Muscle of leg (tissue), 16 donors: ENCODE measurements at places on chromosomes 2 and 18.
A peak's percentile ranks its signal among the peaks of the same experiment; 100 is the strongest.

GRCh38 chr18:23779696-23780303, 90.5 kb downstream of the LAMA3 start:
- no peak for DNase-seq
- H3K4me3 ChIP-seq: no peak overlapping the region
- H3K27ac ChIP-seq: no peak overlapping the region
- H3K27me3 ChIP-seq: no peaks in the 10 kb centered on the region

DNA sequence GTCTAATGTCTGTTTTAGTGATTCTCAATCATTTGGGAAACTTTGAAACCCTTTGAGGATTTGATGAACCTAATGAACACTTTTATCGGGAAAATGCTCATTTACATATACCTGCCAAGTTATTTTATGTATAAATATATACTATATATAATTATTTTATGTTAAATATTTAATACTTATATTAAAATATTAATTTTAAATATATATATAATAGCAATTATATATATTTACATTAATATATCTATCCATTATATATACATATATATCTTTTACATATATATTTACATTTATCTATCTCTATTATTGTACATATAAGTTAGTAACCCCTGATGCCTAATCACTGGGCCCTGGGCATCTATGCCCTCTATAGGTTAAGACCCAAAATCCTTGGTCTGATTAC, 763.3 kb upstream of the FSHR start:
- no peaks in the 10 kb centered on the region for H3K36me3 ChIP-seq
- no peaks in the 10 kb centered on the region for H3K27me3 ChIP-seq
- no peak for DNase-seq
- H3K4me1 ChIP-seq: no peaks in the 10 kb centered on the region
- H3K4me3 ChIP-seq: no peak overlapping the region

DNA sequence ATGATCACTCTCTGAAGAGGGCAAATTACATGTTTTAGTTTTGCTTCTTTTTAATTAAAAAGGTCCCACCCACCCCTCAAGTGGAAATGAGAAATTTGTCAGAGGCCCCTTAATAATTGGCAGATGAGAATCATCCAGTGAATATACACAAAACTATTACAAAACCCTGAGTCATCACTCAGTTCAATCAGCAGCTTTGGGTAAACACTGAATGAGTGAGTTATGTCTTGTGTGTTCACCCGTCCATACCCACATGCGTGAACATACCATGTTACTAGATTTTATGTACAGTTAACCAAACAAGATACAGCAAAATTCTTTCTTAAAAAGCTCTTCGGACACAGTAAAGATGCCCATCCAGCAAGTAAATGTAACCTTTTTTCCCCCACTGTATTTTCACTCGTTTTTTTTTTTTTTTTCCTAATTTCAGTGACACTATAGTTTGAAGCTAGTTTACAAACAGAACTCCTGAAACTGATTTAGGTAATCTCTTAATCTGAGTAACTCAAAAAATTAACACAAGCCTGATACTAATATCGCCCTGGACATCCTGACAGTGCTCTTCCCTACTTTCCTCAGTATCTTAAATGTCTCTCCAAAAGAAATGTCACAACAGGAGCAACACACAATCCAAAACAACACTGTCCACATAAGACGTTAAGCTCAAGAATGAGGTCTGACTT, 1.4 kb downstream of the PSME4 start:
- no peaks in the 10 kb centered on the region for H3K4me1 ChIP-seq
- peak overlapping the region; percentile 69 for H3K4me3 ChIP-seq
- H3K36me3 ChIP-seq: peaks cover 4% of the 10 kb centered on the region
- peak; percentile 48 for DNase-seq
- peak overlapping the region; percentile 99 for H3K27ac ChIP-seq

DNA sequence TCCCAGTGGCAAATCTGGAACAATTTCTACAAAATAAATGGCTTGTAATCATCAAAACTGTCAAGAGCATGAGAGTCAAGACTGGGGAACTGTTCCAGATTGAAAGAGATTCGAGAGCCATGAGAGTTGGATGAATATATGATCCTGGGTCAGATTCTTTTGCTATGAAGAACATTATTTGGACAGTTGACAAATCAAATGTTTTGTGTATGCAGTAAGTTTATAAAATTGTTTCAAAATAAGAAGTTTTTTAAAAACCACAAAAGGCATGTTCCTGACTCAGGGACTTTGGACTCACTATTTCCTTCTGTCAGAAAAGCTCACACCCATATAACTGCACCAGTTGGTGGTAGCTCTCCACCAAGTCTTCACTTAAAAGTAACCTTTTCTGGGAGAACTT, 38.5 kb downstream of the ROCK2 start:
- H3K36me3 ChIP-seq: no peaks in the 10 kb centered on the region
- DNase-seq: peak; percentile 90
- H3K27ac ChIP-seq: no peak overlapping the region
- no peaks in the 10 kb centered on the region for H3K4me1 ChIP-seq
- H3K4me3 ChIP-seq: no peak overlapping the region
- H3K27me3 ChIP-seq: no peaks in the 10 kb centered on the region

- no peak overlapping the region for H3K4me3 ChIP-seq
- H3K27ac ChIP-seq: no peak overlapping the region
- H3K27me3 ChIP-seq: peaks cover 2% of the 10 kb centered on the region
- DNase-seq: no peak
- no peaks in the 10 kb centered on the region for H3K4me1 ChIP-seq
Measured at GRCh38 chr2:232957657-232958090, 55.4 kb downstream of the NGEF start.

DNA sequence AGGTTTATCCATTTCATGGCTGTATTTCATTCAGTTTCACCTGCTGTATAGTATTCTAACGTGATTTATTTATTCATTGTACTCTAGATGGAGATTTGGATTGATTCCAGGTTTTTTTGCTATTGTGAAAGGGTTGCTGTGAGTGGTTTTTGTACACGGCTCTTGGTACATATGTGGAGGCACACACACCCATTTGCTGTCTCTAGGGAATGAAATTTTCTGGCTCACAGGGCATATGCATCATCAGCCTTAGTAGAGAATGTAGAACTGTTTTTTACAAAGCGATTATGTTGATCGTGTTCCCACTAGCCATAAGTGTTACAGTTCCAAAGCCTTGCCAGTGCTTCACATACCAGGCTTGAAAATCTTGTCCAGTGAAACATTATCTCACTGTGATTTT, 5.1 kb downstream of the SPTBN1 start:
- peaks cover 4% of the 10 kb centered on the region for H3K36me3 ChIP-seq
- peak overlapping the region; percentile 37 for H3K27ac ChIP-seq
- H3K4me1 ChIP-seq: peaks cover 20% of the 10 kb centered on the region
- H3K4me3 ChIP-seq: no peak overlapping the region
- DNase-seq: no peak
